ENCODE measurements at places on chromosomes 2 and 18. TPM values are rescaled to one million over a fixed set of nuclear protein-coding genes. Genes with fewer than 3 reads are reported as not detected.

DNA sequence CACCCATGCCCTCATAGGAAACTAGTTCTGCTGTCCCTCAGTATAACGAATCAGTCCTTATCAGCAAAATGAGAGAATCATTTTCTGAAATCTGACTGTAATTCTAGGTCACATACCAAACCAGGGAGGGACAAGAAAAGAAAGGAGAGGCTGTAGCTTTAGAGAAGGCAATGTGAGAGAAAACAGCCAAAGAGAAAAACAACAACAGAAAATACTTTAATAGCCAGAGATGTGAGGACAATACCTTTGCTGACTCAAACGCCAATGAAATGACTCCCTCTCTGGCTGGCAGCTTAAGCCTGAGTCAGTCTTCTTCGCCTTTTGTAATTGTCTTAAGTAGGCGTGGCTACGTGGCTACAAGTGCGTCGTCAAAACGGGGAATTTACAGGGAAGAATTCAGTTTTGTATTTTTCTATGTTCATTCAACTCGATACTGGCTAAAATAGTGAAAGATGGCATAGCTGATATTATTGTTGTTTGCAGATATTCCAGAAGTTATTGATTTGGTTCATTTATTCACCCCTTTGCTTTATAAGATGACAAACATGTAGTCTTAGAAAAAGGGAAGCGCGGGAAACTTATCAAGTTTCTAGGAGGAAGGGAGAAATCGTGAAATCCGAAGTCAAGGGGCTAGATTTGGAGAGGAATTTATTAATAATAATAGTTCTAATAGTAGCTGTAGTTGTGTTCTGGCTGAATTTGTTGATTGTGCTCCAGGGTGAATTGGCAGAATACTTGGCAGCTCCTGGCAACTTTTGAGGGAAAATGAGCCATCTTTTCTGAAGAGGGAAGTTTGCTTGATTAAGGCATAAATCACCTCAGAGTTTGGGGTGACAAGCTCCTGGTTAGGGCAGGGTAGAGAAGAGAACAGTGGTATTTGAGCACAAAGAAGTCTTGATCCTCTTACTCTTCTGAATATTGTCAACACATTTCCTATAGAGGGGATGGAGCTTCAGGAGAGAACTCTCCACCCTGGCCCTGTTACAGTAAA, at the start of gene IL1A:
Gene IL1A (minus strand): TSS at position 295 of the 991 bp plus-strand sequence. CDS start 723 bp downstream, outside the sequence.
- H3K27me3 ChIP-seq: no peaks in the 10 kb centered on the region
- peaks cover 55% of the 10 kb centered on the region for H3K4me1 ChIP-seq
- DNase-seq: no peak
- peak within 1 kb of the TSS; percentile 48 for H3K4me3 ChIP-seq

Gene MAPK4
- total RNA-seq: not detected

DNA sequence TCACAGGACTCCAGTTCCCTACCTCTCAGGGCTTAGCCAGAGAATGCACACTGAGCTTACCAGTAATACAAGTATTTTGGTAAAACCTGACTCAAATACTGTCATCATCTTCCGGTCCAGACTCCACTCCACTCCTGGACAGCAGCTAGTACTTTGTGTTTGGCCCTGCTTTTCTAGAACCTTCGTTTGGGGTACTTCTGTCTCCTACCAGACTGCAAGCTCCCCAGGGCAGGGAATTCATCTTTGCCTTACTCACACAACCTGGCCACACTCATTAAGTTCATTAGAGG, 108.9 kb upstream of the CDC42EP3 start:
- no peaks in the 10 kb centered on the region for H3K4me1 ChIP-seq
- no peak overlapping the region for H3K4me3 ChIP-seq
- no peak overlapping the region for H3K27ac ChIP-seq
- H3K27me3 ChIP-seq: no peaks in the 10 kb centered on the region

DNA sequence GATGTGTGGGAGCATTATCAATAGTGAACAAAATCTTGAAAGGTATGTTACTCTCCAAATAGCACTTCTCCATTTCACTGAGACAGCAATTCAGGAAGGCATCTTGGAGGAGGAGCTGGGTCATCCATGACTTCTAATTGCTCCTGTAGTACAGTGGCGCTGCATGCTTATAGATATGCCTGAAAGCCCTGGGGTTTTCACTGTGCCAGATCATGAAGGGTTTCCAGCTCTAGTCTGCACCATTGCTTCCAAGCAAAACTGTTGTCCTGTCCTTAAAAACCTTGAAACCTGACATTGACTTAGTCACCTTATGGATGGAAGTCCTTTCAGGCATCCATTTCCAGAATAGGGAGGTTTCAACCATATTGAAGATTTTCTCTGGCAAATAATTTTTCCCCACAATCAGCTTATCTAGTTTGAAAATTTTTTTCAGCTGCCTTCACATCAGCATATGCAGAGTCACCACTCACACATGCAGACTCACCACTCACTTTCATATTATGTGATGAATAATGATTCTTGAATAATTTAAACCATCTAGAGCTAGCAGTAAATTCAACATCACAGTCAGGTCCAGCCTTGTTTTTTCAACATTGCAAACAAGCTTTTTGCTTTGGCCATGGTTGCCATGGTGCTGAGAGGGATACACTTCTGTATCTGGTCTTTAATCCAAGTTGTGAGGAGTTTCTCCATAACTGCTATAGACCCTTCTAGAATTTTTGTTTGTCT, 297.1 kb downstream of the CLIP4 start:
- H3K4me3 ChIP-seq: no peak overlapping the region
- no peaks in the 10 kb centered on the region for H3K36me3 ChIP-seq
- H3K27ac ChIP-seq: no peak overlapping the region
- DNase-seq: no peak

DNA sequence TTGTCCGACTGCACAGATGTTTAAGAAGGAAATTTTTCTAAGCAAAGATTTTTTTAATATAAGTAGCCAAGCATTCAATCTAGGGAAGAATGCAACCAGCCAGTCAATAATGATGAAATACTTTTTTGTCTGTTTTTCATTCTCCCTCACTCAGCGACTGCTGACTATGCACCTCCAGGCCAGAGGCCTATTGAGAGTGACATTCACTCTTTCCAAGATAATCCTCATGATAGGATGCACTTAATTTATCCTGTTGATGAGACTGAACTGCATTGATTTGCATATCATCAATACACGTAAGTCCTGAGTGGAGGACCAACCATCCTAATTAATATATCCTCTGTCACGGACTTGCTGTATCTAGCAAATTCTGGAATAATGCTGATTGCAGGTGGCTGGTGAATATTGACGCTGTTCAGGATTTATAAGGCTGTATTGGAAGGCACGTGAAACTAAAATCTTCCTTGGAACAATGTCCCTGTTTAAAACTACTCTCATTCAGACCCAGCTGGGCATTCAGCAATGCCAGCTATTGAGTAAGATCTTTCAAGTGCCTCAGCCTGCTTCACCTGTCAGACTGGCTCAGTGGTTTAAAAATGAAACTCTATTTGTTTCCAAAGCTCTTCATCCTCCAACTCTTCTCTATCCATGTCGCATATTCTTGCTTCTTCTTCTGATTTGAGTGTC, 142.2 kb downstream of the MAP2 start:
- no peak overlapping the region for H3K4me3 ChIP-seq
- no peaks in the 10 kb centered on the region for H3K27me3 ChIP-seq
- no peaks in the 10 kb centered on the region for H3K36me3 ChIP-seq
- no peaks in the 10 kb centered on the region for H3K4me1 ChIP-seq

- no peaks in the 10 kb centered on the region for H3K36me3 ChIP-seq
- H3K4me3 ChIP-seq: no peak overlapping the region
- no peak for DNase-seq
- H3K4me1 ChIP-seq: no peaks in the 10 kb centered on the region
- H3K27ac ChIP-seq: no peak overlapping the region
Measured at GRCh38 chr2:67516362-67516761, 119.2 kb downstream of the ETAA1 start.

Measured in activated CD4-positive, alpha-beta memory T cell treated with anti-CD3 and anti-CD28 coated beads, Interleukin-2, amount 10 ng/mL, durations not matched to agents 7 days and 5 days (primary cell).